ENCODE measurements at places on chromosomes 1 and 21.
A peak's percentile ranks its signal among the peaks of the same experiment; 100 is the strongest.

DNA sequence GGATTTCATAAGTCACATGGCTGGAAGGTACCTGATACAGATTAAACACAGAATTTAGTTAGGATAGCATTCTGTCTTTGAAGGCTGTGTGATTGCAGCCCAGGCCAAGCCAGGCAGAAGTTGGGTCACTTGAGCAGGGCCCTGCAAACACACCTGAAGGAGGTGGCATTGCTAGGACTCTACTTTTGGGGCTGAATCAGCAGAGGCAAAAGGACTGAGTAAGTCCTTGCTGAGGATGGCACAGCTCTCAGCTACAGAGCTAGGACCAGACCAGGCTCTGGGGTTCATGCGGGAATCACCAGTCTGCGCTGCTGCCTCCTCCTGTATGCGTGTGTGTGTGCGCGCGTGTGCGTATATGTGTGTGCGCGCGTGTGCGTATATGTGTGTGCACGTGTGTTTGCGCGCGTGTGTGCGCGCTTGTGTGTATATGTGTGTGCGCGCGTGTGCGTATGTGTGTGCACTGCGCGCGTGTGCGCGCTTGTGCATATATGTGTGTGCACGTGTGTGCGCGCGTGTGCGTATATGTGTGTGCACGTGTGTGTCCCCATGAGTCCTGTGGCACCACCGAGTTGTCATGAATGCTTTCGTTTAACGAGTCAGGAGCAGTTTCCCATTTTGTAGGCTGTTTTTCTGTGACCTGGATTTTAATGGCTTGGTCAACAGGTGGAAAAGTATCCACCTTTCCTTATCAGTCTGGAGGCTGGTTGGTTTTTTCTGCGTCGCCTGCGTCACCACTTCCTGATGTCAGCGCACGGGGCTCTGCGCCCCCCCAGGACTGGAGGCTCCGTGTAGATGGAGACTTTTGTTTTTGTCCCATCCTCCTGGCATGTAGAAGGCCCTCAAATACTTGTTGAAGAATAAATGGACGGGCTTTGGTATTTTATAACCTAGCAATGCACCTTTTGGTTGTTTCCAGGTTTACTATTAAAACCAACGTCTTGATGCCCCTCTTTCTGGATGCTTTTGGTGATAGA is 34.7 kb downstream of the ADARB1 start:
- no peak for DNase-seq

DNA sequence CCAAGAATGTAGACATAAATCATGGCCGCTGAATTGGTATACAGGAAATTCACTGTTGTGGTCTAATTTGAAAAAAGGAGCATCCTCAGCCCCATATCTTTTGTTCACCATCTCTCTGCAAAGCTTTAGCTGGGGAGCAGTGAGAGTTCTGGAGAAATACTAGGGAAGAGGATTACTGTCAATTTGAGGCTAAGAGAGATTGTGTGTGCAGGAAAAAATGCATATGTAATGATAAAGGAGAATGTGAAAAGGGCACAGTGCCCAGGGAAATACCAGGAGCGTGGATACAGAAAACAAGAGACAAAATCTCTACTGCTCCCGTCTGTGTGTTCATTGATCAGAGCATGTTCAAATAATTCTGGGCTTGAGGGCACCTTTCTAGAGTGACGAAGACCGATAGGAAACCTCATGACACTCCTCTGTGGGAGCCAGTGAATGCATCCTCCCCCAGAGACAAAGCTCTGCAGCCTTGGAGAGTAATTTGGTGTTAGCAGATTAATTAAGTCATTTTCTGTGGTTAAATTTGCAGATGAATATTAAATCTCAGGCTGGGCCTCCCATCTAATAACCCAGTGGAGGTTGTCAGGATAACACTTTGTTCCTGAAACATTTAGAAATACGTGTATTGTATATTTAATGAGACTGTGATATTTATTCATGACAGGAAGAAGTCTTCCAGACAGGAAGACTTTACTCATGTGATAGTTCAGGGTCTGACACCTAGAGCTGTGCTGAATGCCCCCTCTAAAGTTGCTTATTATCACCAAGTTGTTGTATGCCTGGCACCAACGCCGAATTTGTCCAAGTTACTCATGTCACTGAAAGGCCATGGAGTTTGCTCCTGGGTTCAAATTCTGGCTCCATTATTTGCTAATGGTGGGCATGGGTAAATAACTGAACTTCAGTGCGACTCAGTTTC is 287.3 kb upstream of the SGIP1 start:
- no peak for DNase-seq

DNA sequence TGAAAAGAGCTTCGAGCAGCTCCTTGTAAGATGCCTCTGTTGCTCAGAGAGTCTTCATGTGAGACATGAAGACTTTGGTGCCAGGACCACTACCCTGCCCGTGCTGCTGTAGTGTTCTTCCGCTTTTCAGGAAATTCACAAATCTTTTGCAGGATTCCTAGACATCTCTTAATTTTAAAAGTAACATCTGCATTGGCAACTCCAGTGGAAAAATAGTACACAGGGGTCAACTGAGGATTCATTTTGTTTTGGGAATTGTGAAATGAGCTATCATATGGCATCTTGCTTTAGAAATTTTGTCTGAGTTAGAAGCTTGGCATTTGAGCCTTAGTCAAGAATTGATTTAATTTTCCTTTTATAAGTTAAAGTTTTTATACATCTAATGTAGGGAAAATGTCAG is 7.2 kb downstream of the PRDM2 start:
- no peak for DNase-seq

DNA sequence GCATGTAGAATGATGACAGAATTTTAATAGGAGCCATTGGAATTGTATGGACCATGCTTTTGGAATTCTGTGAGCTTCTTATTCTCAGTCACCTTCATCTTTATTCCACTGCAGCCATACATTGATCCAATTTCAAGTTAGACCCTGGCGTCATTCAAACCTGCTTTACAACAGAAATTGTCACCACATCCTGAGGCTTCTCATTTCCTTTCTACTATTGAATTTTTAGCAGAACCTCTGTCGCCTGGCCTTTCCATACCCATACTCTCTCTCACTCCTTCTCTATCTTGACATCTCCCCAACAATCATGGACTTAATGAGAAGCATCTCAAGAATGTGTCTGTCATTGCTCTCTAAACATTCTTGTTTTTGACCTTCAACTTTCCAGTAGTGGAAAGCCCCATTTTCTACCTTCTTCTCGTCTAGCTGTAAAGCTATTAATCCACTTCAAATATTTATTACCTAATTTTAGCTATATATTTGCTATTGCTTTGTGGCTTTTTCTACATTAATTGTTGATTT is 74.1 kb downstream of the CRB1 start:
- no peak for DNase-seq

DNA sequence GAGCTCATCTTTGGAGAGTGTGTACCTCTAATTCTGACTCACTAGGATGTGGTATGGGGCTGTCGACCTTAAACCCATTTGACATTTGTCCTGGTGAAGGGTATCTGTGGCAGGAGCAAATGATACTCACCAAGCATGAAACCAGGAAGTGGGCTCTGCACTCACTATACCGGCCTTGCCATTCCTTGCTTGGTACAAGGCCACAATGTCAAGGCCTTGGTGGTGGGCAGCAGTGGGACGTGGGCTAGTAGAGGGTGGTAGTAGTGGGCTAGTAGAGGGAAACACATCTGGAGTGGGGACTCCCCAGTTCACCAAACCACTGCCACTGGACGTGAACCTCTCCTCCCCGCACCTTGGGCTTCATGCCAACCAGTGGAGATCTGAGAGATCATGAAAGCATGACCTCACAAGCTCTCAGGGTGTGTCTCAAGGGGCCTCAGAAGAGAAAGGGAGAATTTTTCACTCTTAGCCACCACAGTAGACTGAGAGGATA is 11.5 kb downstream of the TNFSF4 start:
- peak; percentile 61 for DNase-seq

DNA sequence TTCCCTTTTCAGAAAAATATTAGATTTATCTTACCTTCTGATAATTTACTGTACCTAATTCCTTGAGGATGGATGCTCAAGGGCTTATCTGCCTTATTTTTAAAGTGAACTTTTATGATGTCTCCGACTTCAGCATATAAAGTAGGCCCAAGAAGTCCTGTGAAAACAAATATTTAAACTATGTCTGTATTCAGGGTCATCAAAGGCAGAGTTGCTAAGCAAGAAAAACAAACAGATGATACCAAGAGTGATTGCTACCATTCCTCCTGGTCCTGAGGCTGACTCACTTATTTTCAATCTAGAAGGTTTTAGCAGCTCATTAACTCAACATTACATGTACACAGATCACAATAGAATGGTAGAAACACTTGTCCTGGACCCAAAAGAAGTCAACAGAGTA is 14.1 kb downstream of the F5 start:
- DNase-seq, result no peak

DNA sequence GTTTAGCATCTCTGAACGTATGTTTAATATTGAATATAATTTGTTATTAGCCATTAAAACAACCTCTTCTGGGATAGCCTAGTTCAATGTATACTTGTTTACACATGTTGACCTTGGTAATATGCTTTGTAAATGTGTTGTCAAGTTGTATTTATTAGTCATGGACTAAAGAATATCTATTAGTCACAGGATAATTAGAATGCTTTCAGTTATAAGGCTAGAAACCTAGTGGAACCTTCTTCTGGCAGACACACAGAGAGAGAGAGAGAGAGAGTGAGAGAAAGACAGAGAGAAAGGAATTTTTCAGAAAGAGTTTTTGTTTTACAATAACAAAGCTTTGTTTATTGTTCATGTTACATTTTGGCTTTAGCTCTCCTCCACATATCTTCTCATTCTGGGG is 181.1 kb upstream of the APP start:
- DNase-seq, result no peak

DNA sequence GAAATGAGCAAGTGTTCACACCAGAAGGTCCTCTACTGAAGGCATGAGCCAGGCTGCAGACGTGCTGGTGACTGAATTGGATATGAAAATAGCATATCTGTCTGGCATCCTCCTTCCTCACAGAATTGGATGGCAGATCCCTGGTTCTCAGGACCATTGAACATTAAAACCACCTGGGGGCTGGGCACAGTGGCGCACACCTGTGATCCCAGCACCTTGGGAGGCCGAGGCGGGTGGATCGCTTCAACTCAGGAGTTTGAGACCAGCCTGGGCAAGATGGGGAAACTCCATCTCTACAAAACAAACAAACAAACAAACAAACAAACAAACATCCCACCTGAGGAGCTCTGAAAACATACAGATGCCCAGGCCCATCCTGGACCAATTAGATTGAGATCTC is 23.4 kb downstream of the TEX35 start:
- no peak for DNase-seq

DNA sequence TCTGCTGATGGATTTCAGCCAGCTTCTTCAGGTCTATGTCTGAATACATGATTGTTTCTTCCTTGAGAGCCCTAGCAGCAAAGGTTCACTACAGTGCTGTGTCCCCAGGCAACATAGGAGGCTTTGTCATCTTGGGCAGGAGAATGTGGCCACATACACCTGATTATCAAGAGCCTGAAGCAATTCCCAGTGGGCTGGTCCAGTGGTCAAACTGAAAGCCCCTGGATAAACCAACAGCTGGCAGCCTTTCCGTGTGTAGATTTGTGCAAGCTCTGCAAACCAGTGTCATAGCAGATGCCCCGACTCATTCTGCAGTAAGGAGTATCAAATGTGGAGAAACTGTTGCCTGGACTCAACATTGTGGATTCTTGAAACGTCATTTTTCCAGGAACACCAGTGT is 2.3 kb upstream of the GIPC2 start:
- DNase-seq, result no peak
